NCI-H446 (cell line): ENCODE measurements at places on chromosomes 2 and 18.

DNA sequence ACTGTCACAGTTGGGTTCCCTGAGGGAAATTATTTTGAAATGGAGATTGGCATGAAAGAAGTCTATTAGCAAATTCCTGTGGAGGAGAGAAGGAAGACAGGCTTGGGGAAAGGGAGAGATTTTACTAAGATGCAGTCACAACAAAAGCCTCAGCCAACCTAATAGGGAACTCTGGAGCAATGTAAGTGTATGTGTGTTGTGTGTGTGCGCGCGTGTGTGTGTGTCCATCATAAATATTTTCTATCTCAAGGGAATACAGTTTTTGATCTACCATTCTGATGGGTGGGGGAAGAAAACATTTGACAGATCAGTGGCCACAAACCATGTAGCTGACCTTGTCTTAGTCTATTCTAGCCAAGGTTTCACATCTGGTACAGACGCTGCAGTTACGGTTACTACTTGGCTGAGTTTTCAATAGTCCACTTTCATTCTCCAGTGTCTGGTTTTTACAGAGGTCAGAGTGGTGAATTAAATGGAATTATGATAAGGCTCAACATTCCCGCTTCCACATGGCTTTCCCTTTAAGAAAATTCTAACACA is 72.6 kb downstream of the MREG start:
- no peak for DNase-seq

- no peak for DNase-seq
These were observed 178.9 kb downstream of the GFPT1 start for GRCh38 chr2:69208023-69208595.

- no peak for DNase-seq
These were observed 38.6 kb downstream of the SLC25A12 start for GRCh38 chr2:171855401-171855800.

- DNase-seq, result no peak
These were observed 46.9 kb upstream of the LAMA1 start for GRCh38 chr18:7164323-7165004.

- DNase-seq, result no peak
These were observed 745.8 kb upstream of the CHAC2 start for GRCh38 chr2:53021828-53022227.

DNA sequence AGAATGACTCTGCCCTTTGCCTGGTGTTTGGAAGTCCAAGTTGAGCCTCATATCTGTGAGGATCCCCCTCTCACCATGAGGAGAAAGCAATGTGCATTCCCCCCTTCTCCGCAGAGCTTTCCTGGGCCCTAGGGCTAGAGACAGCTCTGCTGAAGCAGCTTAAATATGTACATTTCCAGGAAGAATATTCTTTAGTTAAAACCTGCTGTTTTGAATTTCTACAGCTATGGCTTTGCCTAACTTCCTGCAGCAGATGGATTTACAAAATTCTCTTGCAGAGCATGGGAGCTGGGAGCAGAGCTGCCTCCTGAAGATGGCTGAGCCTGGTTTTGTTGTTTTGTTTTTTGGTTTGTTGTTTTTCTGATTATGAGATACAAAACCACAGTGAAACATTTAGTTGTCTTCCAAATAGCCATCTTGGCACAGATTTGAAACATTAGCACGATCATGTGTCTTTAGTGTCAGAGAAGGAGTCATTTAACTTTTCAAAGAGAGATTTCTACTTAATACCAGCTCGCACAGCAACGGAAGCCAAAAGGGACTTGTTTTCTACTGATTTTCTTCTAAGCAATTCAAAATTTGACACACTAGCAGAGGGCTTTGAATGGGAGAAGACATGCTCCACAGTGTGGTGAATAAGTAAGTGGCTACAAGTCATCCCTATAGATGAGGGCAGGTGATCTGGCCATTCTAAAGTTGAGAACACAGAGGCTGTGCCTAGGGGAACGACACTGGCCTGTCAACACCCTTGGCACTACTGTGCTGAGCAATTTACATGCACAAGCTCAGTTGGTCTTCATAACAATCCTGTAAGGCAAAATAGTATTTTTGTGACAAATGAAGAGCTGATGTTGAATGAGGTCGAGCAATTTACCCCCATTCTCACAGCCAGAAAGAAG is 222.6 kb downstream of the MREG start:
- DNase-seq, result no peak

DNA sequence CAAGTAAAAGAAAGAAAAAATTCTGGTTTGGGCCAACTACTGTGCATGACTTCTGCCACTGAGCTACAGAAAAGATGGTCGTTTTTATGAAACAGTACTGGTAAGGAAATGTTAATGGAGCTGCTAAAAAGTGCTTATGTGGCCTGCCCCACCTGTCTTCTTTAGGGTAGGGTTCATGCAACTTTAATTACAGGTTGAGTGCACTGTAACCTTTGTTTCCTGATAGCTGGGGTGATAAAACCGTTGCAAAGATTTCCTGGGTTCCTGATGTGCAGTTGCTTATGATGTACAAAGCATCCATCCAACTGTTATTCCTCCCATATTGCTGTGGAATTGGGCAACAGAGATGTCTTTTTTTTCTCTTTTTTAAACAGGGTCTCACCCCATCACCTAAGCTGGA is 34.3 kb upstream of the PUM2 start:
- DNase-seq, result no peak

DNA sequence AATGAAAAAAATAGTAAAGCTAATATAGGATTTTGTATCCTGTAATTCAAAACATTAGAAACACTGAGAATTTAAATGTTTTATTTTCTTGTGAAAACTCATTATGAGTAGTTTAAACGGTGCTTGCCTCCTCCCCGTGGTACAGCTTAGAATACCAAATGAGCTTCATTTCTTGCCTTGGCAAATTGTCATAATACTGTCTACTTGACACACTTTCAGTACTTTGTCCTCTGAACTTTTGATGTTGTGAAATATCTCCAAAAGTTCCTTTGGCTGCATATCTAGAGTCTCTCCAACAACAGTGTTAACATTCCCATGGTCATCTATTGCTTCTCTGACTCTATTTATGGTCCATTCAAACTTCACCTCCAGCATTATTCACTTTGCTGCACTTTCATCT is 61.9 kb upstream of the EPB41L5 start:
- DNase-seq, result no peak

DNA sequence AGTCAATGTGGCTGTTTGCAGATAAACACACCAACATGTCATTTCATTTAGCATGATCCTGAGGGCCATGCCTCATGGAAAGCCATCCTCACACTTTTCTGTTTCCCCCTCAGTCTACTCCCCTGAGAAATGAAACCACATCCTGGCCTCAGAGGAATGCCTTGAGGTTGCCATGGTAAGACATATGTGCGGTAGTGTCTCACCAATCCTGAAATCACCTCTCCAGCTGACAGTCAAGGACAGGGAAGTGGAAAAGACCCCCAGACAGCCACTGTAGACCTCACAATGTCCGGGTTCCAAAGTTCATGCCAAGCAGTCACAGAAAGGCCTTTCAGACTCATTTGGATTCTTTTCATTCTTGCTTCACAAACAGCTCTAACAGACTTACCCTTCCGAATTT is 175.2 kb upstream of the PKDCC start:
- DNase-seq, result no peak

DNA sequence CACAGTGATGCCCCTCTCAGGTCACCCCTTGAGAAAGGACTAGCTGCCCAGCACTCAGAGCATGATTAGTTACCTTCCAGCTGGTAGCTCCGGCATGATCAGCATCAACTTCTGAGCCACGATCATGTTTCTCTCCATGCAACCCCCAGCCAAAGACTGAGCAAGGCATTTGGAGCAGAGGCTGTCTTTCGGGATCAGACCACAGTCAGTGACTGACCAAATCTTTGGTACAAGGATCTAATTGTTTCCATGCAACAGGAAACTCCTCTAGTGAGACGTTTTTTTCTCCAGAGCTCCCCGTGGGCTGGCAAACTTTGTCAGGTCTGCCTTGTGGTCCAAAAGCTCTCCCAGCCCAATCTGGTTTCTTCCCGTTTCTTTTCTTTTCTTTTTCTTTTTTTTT is 244.3 kb downstream of the METTL4 start:
- DNase-seq, result no peak
